ENCODE measurements at places on chromosomes 3 and 15.

DNA sequence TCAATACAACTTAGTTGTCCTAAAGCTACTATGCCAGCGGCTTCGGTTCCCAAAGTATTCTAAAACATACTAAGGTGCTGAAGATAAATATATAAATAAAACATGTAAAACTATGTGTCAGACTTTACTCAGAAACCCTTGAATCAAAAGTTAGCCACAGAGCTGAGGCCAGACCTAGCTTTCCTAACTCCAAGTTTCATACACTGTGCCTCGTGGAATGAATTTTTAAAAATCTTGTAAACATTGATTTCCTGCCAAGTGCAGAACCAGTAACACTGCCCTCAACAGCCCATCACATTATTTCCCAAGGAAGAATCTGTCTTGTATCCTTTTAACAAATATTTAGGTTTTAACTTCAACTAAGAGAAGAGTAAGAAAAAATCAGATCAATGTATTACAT, 36.4 kb downstream of the TAMM41 start:
- no peak for DNase-seq

DNA sequence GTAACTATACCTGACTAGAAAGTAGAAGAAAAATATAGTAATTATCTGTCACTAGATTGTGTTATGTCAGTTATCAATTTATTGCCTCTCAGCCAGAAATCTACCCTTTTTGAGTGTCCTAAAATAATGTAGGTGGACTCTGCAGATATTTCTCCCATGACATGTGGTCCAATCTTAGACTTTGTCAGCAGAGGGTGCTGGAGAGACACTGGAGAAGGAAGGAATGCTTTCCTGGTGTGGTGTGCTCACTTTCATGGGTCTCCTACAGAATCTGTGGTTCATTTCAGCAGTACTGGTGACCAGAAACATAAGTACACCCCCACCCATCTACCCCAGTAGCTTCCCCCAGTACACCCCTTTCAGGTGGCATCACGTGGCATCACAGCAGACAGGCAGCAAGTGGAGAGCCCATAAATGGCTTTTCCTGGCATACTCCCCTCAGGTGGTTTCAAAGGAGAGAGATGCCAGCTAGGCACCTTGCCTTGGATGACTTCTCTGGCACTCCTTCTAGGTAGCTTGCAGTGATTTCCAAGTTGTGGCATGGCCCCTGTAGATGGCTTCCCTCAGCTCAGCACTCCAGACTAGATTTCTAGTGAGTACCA, 114.7 kb downstream of the GADL1 start:
- no peak for DNase-seq

GRCh38 chr15:77335298-77335697, 84.6 kb downstream of the PEAK1 start:
- no peak for DNase-seq

DNA sequence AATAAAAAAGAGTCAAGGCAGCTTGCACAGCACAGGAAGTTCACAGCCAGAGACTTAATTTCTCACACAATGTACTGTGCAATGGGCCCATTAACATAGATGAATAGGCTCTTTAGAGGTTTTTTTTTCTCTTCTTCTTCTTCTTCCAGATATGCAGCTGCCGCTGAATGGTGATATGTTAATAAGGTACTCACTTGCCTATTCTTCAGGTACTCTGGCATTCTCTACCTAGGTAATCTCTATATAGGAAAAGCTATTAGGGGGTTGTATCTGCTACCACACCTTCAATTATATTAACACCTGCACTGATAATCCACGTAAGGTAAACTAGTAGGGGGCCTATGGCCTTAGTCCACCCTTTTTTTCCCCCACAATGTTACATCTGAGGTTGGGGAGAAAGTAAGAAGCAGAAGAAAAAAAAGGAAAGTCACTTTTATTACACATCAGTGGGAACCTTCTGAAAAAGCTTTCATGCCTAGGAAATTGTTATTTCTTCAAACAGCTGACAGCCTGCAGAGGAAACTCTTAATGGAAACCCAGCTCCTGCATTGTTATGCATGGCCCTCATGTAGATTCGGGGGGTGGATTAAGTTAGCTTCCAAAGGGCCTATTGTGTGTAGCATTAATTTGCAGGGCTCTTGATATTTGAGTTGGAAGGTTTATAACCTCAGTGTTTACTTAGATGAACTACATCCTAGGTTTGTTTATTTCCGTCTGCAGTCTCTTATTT, 525.5 kb downstream of the ZIC1 start:
- DNase-seq: no peak

GRCh38 chr3:52314489-52314888, 1.6 kb upstream of the DNAH1 start:
- DNase-seq: no peak

DNA sequence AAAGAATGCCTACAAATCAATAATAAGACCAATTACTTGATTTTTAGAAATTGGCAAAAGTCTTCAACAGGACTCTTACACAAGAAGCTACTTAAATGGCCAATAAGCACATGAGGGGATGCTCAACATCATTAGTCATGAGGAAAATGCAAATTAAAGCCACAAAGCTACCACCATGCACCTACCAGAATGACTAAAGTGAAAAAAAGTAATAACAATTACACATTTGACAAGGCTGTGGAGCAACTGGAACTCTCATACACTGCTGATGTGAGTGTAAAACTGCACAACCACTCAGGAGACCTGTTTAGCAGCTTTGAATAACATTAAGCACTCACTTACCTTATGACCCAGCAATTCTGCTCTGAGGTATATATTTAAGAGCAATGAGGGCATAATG, 68.4 kb downstream of the PPCDC start:
- DNase-seq: no peak

- peak; percentile 90 for DNase-seq
Measured at GRCh38 chr15:39580485-39581241, at the start of gene THBS1. THBS1 (plus strand) TSS chr15:39581079; CDS start chr15:39581858, 779 bp downstream.

DNA sequence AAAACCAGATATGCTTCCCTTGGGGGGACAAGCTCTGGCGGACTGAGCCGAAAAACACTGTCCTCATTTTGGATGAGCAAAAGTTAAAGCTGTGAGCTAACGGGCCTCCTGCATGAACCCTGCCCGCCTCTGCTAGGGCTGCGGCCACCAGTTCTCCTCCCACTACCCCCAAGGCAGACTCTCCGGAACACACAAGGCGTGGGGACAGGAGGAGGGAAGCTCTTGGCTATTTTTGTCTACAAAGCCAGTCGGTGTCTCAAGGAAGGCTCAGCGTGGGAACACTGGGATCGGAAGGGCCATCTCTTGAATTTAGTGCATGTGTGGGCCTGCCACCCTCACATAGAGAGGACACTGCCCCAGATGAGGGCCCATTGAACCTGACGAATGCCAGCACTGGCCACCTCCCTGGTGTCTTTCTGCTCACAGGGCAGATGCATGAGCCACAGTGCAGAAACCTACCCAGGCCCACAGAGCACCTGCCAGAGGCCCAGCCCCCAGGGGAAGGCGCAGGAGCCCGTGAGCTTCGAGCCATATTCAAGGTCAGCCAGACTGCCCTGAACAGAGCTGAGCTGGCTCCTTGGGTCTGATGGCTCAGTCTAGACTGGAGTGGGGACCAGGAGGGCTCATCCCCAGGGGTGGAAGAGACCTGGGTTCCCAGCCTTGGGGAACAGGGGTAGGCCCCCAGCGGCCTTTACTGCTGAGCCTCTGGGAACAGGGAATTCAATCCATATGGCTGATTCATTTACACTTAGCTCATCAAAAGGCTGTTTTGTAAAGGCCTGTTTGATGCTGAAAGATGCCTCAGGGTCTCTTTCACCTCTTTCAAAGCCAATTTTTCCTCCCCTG, 38.3 kb downstream of the HCN4 start:
- DNase-seq: no peak

DNA sequence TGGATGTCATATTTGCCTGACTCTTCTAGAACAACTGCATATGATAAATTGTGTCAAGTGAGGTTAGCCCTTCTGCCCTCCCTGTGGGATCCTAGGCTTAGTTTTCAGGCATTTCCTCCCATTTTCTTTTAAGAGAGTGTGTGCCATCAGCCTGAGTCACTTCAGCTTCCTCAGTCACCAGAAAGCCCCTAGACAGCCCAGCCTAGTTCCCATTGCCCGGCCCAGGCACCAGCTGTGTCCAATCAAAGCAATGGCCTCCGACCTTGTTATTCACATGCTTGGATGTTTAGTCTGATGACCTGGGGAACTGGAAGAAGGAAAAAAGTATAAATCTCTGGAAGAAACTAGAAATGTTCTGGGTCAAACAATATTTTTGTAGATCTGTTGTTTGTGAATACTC, 221.9 kb upstream of the LRIG1 start:
- DNase-seq: no peak

DNA sequence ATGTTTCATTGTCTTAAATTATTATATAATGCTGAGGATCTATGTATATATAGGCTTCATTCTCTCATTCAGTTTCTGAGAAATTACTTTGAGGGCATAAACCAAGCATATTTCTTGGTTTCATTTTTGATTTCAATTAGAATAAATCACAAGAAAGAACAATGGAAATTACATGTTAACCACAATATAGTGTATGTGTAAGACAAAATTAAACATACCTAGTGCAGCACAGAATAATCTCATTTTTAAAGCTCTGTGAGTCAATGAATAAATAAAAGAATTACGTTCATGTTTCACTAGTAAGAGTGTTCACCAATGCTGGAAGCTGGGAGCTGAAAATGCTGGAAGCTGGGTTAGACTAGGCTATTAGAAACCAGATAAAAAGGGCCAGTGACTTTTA, 72.8 kb downstream of the UBE3A start:
- DNase-seq: no peak

DNA sequence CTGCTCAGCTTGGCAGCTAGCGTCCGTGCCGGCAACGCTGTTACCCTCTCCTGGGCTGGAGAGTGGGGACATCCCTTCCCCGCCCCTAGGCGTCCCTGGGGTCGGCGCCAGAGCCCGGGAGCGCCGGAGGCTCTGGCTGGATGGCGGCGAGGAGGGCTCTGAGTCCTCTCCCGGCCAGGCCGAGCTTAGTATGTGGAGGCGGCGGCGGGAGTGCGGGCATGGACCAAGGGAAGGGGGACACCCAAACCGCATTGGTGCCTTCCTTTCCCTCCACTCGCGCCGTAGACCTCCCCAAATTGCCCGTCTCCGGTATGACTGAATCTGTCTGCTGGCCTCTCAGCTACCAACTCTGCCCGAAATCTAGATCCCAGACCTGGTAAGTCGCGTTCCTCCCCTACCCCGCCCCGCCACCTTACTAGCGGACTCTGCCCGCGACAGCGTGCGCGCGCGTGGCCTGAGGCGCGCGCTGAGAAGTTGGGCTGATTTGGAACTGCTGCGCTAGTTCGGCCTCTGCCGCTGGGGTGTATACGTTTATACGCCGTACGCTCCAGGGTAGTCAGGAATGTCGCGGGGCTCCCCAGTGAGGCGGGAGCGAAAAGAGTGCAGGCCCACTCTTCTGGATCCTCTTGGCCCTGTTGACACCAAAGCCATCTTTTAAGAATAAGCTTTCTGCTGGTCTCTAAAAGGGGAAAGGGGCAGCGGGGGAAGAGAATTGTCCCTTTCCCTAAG, 12.2 kb downstream of the ZIC1 start:
- peak; percentile 20 for DNase-seq

DNA sequence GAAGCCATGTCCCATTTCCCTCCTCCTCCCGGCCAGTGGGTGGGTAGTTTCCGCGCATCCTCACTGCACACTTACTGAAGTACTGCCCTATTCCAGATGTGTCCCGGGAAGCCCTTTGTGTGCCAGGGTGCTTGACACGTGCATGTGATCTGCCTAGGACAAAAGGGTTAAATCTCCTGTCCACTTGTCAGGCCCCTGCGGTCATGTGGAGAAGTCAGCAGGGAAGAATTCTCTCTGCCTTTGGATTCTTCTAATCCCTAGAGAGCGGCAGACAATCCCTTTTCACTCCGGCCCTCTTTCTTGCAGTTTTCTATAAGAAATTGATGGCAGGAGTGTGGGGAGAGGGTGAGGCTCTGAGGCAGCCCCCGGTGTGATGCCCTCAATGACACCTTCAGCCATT, 19.8 kb downstream of the ST8SIA2 start:
- no peak for DNase-seq

GRCh38 chr15:51758645-51759044, 7.2 kb downstream of the TMOD2 start:
- peak; percentile 76 for DNase-seq

GRCh38 chr15:88509321-88509720, 37.2 kb downstream of the DET1 start:
- no peak for DNase-seq

GRCh38 chr3:68135067-68135466, 480.7 kb upstream of the SUCLG2 start:
- DNase-seq: peak; percentile 72

DNA sequence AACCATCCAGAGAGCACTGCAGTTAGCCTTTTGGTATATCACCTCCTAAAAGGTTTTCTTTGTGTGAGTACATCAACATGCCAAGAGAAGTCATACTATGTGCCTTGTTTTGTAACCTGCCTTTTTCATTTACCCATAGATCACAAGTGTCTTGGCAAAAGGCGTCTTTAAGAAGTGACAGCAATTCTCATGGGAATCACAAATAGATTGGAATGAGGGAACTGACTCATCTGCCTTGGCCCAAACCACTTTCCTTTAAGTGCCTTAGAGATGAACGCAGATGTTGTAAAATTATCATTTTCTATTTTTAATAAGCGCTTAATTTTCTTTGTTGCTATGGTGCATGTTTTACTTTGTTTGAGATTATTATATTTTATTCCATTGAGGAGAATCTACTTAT, 20.7 kb upstream of the POMGNT2 start:
- DNase-seq: peak; percentile 35

- no peak for DNase-seq
Measured at GRCh38 chr3:65561617-65562016, 477.1 kb downstream of the MAGI1 start.

All from muscle of arm (tissue), 14 donors.